ENCODE measurements at places on chromosomes 2 and 18.

DNA sequence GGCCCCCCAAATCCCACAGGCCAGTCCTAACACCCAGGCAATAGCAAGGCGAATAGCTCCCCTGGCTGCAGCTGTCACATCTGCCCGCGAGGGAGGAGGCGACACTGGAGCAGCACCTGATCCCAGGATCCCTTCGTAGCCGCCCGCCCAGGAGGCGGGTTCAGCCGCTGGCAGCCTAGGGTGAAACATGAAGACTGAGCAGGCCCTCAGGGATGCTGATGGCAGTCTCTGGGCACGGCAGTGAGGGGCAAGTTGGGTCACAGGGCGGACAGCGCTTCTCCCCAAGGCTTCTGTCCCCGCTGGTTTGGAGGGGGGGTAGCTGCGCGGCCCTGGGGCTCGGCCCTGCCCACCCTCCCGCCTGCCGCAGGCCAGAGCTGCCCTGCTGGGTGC is 1.9 kb downstream of the DNMT3A start:
- DNase-seq, result no peak

DNA sequence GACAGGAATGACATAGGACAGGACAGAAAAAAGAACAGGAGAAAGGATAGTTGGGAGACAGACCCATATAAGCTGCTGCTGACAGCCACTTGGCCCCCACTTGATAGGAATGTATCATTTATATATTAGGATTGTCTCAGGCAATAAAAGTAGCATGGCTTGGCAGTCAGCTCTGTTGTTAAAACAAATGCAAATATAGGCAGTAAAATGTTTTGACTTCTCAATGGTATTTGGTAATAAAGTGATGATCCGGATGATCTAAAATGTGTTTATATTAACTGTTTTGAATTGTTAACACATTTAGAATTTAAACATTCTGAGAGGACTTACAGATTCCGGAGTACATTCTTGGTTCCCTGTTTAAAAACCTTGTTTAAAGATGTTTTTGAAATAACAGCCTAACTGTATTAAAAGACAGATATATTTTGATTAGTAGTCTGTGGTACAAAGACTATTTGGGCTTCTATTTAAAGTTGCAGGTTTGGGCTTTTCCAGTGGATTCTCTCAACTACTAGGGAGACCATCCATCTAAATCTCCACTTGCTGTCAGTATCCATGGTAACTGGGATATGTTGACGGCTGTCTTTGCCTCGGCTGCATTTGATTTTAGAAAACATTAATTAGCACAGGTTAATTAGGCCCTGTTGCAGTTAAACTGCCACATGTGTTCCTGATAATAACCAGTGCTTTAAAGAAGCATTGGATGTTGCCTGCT is 147.6 kb downstream of the ESCO1 start:
- peak; percentile 26 for DNase-seq

DNA sequence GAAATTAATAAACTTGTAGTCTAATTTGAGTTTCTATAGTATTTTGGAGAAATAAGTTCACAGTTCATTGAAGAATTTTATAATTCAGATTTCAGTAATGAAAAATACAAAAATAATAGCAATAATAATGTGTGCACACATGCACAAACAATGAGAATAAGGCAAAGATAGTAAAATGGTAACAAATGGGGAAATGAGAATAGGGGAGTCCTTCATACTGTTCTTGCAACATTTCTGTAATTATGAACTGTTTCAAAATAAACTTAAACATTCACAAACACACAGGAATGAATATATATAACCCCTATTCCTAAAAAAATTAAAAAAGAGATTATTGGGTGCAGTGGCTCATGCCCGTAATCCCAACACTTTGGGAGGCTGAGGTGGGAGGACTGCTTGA is 63.9 kb downstream of the SPRED2 start:
- DNase-seq, result no peak

DNA sequence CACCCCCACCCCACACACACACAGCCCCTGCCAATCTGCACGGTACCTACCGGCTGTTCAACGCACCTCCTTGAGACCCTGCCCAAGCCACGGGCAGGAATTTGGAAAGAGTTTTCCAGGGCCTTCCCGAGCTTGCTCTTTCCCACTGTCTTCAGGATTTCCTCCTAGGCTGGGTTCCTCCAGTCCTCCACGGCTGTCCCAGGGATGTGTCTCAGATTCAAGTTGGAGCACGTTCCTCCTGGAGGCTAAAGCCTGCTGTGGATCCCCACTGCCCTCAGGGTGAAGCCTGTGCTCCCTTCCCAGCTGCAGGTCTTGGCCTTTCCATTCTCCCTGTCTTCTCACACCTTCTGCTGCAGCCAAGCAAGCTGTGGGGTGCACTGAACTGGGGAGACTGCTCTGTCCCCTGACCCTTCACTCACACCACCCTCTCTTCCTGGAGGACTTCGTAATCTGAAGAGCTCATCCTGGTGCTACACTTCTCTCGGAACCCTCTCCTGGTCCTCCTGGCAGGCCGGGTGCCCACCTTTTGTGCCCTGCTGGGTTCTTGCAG is 54.9 kb upstream of the HS6ST1 start:
- DNase-seq, result no peak

GRCh38 chr18:45303026-45303425 is 312.2 kb upstream of the SLC14A2 start:
- DNase-seq, result no peak

DNA sequence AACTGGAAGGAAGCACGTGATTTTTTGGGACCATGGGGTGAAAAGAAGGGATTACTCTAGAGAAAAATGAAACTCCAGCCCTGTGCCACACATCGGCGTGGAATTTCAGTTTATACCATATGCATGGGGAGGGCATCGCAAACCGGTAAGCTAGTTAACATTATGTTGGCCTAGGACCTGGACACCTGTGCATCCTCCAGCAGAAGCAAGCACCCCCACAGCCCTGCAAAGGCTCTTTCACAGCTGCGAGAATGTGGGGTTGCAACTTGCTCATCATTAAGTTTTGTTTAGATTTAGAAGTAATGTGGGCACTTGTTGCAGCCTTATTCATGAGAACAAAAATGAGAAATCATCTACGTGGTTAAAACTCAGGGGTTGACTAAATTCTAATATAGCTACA is 299.2 kb downstream of the PIEZO2 start:
- DNase-seq, result no peak

DNA sequence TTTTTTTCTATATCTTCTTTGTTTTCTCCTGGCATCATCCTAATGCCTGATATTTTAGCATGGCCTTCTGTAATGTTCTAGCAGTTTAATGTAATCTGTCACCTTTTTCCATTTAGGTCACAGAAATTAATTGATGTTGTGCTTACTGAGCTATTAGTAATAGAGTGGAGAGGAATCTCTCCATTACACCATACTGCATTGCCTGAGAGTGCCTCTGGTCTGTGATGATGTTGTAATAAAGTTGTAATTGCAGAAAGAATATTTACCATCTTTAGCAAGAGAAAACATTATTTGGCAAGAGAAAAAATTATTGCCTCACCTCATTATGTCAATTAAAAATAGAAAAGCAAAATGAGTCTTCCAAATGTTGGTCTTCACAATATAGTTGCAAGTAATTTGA is 213.2 kb downstream of the KCNJ3 start:
- DNase-seq, result no peak

GRCh38 chr18:57113799-57114420 is 33.0 kb upstream of the BOD1L2 start:
- no peak for DNase-seq

GRCh38 chr2:28768952-28769351 is 17.3 kb downstream of the PPP1CB start:
- no peak for DNase-seq

DNA sequence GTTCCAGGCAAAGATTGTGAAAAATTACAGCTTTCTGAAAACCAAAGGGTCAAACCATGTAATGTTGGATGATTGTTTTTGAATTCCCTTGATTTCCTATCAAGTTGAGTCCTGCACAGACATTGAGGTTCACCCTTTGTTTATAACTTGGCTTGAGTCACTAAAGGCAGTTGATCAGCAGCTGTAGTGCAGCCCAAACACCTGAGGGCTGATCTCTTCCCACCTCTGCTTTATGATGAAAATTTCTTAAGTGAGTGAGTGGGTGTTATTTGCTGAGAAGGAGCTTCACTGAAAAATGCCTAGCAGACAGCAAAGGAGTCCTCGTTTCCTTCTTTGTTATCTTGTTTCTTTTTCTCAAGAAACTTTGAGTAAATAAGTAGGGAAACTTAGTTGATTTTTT is 31.9 kb upstream of the BMPR2 start:
- DNase-seq, result no peak

DNA sequence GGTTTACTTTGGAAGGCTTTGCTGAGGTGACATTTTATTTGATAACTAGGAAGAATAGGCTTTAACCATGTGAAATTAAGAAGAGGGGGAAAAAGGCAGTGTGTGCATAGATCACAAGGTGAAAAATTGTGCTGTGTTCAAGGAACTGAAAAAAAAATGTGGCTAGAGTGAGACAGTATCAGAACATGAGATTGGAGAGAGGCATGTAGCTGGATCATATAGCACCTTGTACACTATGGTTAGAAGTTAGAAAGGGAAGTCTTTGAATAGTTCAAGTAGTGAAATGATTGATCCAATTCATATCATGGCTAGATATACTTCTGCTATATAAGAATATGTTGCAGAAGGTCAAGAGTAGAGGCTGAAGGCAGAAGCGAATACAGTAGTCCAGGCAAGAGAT is 12.3 kb upstream of the TNFRSF11A start:
- DNase-seq, result no peak

DNA sequence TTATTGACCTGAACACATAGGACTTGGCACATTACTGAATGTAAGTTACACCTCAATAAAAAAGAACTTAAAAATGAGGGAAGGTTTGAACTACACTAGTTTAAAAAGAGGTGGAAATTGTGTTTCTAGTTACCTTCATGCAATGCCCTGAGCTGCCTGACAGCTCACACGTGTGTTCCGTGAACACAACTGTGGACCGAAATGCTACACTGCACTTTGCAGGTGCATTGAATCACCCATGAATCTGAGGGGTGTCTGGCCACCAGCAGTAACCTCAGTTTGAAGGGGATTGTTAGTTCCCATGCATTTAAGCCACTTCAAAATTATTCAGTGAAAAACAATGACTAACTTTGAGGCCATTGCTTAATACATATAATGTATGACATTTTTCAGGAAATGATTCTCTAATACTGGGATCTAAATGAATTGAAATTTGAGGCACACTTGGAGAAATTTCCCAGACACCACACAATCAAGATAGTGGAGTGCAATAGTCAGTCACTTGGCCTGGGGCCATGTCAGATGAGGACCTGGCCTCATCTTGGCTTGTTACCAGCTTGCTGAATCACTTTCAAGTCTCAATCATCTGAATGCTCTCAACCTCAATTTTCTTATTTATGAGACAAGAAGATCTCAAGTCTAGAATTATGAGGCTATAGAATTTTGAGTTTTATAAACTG is 59.3 kb downstream of the MYL12B start:
- DNase-seq, result no peak

DNA sequence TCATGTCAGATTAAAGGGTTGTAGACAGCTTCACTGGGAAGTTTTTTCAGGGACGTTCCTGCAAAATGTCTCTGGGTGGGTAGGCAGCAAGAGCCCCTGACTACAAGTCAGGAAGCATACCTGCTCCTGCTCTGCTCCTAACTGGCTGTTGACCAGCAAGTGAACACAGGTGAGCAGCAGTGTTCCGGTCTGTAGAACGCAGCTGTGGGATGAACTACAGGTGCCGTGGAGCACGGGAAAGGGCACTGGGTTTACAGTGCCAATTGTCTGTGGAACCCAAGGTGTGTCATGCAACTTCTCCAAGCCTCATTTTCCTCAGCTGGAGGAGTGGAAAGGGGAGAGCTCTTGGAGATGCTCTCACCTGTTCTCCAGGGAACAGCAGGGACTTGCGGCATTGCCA is 6.6 kb downstream of the ASB18 start:
- DNase-seq, result no peak

DNA sequence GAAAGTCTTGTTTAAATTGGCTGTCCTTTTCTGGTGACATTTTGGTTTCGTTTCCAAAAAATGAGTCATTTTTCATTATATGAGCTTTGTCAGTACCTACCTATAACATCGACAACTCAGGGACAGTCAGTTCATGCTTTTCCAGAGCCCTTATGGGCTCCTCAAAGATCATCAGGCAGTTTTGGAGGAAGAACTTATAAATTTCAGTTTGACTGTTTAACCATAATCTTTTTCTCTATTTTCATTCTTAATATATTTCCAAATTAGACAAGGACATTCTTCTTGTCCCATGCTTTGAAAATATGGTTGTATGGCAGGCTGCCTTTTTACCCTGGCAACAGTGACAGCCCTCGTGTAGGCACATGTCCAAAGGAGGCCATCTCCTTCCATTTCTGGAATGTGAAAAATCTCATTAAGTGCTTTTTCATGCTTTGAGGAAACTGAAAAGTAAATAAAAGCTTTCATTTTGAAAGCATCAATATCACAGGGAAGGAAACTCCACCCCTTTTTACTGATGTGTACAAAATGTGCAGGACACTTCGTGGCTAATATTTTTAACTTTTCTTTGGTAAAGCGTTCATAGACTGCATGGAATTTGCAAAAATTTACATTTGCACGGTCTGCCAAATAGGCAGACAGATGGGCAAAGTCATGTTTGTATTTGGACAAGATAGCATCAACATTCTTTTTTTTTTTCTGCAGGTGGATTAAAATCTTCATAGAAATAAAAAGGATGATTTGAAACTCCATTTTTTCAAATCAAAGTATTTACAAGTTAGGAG is 7.2 kb upstream of the PROC start:
- DNase-seq, result no peak

GRCh38 chr2:205047273-205047839 is 502.1 kb downstream of the PARD3B start:
- DNase-seq, result no peak

DNA sequence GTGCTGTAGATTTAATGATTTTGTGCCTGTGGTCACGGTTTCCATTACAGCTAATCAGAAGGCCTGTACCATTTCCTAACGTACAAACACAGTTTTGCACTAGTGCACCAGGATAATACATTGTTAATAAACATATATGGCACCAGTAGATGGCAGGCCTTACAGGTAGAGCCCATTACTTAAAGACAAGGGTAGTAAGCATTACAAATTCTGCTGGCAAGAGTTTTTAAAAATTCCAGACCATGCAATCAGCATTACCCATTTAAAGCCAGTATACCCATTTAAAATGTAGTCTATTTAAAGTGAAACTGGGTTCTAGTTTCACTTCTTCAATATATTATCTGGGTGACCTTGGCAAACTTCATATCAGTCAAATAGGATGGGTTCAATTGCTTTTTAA is 224.2 kb downstream of the NUP35 start:
- no peak for DNase-seq

GRCh38 chr18:6681331-6681875 is 48.1 kb upstream of the ARHGAP28 start:
- DNase-seq, result no peak

- DNase-seq, result no peak
Measured at GRCh38 chr2:86315084-86315483, 22.3 kb downstream of the REEP1 start.

DNA sequence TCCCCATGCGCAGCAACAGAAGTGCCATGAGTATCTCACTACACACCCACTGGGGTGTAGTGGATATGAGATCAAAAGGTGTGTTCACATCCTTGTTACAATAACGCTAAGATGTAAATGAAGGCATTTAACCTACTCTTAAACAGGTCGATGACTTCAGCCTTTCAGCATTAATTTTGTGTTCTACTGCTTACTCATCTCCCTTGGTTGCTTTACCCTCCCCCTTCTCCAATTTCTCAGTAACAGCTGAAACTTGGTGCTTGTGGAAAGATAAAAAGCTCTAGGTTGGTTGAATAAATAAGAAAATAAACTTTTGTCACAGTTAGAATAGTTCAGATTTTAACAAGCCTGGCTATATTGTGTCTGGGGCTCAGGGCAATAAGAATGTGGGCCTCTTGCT is 147.5 kb upstream of the SESTD1 start:
- DNase-seq, result no peak

Data from SK-N-DZ (cell line).